Stimulated activated CD8-positive, alpha-beta memory T cell treated with anti-CD3 and anti-CD28 coated beads, Interleukin-7, amount 100 ng/mL, for 4 hours (primary cell): ENCODE measurements at places on chromosomes 16 and 17.

DNA sequence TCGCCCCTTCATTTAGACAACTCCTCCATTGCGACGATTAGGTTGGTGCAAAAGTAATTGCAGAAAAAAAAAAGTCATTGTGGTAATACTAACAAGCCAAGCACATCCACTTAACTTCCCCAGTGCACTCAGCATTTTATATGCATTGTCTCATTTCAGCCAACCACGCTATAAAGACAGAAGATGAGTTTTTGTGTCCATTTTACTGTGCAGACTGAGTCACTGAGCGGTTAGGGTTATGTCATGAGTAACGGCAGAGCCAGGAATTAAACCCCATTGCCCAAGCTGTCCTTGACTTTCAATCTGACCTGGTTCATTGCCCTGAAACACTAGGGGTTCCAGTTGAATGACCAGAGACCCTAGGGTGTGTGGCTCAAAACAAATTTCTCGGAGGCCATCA lies 218.7 kb downstream of the XYLT1 start:
- DNase-seq: no peak

- DNase-seq: no peak
Measured at GRCh38 chr17:63275318-63275970, 170.7 kb downstream of the CYB561 start.

DNA sequence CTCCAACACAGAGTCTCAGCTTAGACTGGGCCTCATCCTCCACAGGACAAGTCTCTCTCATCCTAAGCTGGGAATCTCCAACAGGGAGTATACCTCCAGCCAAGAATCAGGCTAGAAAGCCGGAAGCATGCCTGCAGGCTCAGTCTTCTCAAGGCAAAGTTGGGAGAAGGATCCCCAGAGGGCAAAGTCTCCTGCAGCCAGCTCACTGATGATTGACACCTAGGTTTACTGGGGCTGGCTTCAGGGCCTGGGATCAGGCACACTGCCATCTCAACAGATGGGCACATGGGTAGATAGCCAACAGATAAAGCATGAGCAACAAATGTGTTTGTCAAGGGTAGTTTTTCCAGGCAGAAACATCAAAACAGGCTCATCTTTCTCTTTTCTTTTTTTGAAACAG lies 56.1 kb upstream of the TOX3 start:
- DNase-seq: no peak

DNA sequence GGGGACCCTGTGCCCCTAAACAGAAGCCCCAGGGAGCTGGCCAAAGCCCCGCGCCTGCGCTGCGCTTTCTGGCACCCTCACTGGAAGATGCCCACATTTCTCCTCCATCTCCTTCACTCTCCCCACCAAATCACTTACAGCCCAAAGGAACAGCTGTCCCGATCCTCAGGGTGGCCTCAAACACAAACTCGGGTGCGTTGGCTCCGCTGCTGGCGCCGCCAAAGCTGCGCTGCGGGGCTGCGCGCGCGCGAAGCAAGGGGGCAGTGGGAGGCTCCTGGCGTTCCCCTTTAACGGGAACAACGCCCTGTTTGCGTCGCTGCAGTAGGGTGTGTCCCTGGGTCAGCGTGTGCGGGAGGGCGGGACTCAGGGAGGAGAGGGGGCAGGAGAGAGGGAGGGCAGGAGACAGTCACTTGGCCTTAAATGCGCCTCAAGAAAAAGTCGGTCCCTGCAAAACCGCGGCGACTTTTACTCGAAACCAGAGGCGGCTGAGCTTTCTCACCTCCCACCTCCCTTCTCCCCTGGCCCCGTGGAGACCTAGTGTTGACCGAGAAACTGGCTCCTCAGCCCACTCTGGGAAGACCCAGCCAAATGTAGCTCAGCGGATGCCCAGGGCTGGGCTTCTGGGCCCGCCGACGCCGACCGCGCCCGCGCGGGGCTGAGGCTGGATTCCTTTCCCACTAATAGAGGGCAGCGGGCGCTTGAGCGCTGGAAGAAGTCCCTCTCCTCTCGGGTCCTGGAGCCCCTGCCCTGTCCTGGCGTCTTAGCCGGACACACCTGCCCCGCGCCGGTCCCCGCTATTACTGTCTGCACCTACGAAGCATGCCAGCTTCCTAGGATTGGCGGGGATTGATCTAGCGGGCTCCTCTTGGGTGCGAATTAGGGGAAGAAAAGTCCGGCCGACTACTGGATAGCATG lies 2.6 kb downstream of the PMP22 start:
- no peak for DNase-seq

GRCh38 chr16:528111-529011 lies 849 bp downstream of the CAPN15 start:
- DNase-seq: peak; percentile 22

GRCh38 chr17:82117139-82118090 lies 19.4 kb upstream of the FASN start:
- no peak for DNase-seq

- DNase-seq: no peak
Measured at GRCh38 chr17:40283662-40284061, 4.0 kb upstream of the CDC6 start.

DNA sequence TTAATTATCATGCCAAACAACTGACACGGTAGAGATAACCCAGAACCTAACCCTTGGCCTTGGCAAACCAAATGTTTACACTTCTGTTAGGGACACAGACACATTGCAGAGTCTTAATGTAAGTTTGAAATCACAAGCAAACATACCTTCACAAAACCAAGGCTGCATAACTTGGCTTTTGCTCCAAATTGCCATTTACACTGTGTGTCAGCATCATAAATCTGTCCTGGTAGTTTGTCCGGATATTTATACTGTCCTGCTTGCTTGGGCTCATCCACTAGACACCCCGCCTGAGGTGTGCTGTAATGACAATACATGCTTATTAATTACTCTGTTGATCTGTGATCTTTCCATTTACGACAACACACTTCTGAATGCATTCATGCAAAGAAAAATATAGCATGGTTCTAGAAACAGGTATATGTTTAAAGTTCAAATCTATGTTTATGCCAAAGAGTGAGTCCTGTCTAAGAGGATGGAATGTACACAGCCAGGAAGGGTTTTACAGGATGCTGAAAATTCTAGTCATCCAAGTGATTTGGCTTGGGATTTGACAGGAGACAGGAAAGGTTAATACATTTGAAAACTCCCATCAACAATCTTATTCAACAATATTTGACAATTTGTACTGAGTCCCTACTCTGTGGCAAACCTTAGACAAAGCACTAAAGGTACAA lies 81.1 kb downstream of the ADAMTS18 start:
- DNase-seq: no peak

DNA sequence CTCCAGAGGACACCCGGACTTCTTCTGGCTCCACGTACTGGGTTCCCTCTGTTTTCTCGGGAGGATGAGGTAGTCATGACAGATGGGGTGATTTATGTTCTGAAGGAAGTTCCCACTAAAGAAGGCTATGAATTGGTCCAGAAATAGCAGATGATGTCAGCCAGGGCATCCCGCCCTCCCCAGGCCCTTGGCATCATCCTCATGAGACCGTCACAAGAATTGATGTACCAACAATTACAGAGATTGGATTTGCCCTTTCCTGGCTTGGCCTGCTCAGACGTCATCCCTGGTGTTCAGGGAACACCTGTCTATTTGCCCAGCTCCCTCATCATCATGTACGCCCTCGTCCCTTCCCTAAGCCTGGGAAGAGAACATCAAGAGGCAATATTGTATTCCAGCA lies 102.8 kb upstream of the CCL1 start:
- no peak for DNase-seq

DNA sequence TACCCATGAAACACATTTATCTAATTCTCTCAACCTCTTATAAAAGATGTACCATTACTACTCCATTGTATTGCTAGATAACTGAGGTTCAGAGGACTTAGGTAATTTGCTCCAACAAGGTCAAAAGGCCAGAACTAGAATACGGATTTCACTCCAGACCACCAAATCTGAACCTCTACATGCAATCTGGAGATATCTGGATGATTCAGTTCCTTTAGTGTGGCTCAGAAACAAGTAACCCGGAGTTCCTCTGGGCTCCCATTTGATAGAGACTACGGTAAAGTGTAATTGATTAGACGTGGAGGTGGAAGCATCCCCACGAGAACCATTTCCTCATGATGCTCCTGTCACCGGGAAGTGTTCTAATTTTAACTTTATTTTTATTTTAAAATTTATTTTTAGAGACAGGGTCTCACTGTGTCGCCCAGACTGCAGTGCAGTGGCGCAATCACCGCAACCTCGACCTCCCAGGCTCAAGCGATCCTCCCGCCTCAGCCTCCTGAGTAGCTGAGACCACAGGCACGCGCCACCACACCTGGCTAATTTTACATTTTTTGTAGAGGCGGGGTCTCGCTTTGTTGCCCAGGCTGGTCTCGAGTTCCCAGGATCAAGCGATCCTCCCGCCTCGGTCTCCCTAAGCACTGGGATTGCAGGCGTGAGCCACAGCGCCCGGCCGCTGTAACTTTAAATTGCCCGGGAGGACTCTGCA lies 608 bp upstream of the COX10 start:
- DNase-seq: no peak

- DNase-seq: no peak
Measured at GRCh38 chr17:50310455-50311111, 35.3 kb upstream of the XYLT2 start.

- DNase-seq: peak; percentile 66
Measured at GRCh38 chr17:45147581-45148182, 593 bp upstream of the HEXIM1 start.

DNA sequence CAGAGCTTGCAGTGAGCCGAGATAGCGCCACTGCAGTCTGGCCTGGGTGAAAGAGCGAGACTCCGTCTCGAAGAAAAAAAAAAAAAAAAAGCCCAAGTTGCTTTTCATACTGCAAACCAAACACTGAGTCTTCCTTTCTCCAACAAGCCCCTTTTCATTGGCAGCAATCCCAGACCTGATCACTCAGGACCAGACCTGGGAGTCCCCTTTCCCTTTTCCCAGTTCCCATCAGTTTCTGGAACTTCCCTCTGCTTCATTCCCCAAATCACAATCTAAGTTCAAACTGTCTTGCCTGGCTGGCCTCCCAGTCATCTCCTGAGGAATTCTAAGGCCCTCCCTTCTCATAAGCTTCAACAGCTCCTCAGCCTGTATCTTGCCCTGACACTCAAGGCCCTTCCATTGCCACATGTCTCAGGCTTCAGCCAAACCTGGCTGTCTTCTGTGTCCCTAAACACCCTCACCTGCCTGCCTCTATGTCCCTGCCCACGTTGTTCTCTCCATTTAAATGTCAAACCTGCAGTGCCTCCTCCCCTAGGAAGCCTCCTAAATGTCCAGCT lies 11.8 kb upstream of the PHF12 start:
- no peak for DNase-seq

GRCh38 chr17:73437826-73438225 lies 126.0 kb upstream of the CDC42EP4 start:
- no peak for DNase-seq
